ENCODE measurements at places on chromosomes 16 and 17. TPM values are rescaled to one million over a fixed set of nuclear protein-coding genes. Genes with fewer than 3 reads are reported as not detected.

- DNase-seq, result peak; percentile 20
Observed at GRCh38 chr16:56626685-56627084, 1.1 kb downstream of the MT1E start.

DNA sequence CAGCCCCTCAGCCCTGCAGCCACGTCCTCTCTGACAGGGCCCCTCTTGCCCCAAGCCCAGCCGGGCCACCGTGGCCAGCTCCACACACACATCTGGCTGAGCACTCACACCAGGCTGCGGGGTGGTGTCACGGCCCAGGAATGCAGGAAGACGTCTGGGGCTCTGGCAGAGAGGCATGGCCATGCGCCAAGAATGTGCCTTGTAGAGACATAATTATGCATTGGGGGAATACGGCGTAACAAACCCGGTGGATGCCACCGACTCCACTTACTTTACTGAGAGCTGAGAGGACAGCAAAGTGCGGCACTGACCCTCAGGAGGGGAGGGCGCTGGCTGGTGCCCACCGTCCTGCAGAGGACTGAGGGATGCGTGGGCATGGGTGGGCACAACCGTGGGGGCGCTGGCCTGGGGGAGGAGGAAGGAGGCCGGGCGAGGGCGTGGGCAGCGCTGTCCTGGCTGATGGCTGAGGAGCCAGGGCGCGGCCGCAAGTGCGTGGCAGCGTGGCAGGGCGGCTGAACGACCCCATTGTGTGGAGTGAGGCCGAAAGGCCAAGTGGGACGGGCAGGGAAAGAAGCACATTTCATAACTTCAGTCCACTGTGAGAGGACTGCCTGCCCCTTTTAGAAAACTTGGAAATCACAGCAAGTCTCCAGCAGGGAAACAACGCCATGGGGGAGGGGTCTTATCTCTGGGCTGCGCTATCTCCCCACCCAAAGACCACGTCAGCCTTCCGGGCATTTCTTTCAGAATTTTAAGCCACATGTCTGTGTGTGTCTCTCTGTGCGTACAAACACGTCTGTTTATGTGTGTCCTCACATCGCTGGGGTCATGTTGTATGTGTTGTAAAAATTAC lies 30.6 kb downstream of the METRNL start:
- DNase-seq, result peak; percentile 99

GRCh38 chr17:9979463-9979995 lies 74.5 kb upstream of the RCVRN start:
- DNase-seq, result no peak

DNA sequence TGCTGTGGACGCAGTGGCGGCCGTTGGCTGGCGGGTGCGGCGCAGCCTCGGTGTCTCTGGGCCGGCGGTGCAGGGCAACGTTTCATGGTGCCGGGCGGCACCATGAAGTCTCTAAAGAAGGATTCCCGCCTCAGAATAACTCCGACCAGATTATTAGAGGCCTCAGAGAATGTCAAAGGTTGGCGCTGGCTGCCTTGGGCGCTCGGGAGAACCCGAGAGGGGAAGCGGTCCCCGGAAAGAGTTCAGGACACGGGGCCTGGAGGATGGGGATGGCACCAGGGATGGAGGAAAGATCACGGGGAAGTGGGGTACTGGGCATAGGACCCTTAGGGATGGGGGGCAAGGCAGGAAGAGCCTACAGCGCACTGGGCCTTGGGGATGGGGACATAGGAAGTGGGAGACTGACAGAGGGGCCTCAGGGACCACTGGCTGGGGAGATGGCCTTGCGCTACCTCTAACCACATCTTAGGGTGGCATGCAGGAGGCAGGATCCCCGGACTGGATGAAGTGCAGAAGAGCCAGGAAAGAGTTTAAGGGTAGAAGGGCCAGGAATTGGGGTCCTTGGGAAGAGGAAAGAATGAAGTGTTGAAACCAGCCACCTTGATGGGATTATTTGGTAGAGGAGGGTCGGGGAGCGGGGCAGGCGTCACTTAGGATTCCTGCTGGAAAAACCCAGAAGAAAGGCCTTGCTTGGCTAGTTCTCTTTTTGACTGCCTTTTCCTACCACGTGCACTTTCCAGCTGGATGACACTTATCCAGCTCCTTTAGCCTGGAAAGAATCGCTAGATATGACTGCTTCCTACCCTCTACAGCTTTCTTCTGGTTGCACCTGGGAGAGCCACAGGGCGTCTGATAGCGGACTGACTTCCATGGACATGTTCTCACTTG lies 578 bp downstream of the MYCBPAP start:
- DNase-seq, result no peak

GRCh38 chr17:4110152-4110551 lies 32.7 kb downstream of the ZZEF1 start:
- DNase-seq, result no peak

DNA sequence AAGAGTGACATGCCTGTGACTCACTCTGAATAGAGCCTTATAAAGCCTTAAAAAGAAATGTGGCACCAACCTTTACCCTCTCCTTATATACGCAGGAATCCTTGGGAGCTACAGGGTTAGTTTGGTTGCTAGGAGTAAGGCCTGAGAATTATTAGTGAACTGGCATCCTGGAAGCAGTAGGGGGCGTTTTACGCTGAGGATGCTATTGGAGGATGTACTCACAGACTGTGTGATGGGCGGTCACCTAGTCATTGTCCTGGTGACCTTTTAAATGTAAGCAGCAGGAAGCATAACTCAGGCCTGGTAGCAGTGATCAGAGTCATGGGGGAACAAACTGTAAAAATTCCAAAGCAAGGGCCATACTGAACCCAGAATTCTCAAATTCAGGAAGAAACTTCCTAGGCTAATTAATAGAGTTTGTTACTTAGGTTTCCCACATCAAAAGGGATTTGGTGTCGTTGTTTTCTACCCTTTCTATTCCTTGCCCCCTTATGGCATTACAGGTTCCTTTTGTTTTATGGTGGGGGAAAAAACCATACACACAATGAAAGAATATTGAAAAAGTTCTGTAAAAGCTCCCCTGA lies 153.8 kb downstream of the SNX11 start:
- no peak for DNase-seq

DNA sequence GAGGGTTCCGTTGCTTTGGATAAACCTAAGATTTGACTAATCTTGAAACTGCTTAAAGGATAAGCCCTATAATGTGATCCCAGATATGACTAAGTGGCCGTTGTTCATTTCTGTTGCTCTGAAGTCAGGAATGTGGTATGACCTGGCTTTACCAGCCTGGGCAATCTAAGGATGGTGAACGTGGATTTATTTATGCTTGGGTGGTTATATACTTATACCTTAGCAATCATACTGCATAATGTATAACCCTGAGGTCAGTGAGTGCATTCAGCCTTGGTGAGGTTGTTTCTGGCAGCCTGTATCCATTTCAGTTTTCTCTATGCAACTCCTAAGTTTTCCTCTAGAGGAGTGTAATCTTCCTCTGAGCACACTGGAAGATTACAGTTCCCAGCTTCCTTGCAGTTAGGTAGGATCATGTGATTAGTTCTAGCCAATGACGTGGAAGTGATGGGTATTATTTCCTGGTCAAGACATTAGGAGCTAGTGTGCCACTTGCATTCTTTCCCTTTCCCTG lies 41.9 kb downstream of the FTO start:
- DNase-seq, result no peak

GRCh38 chr16:22898874-22899348 lies 84.9 kb downstream of the HS3ST2 start:
- peak; percentile 10 for DNase-seq

GRCh38 chr16:13956635-13957196 lies 36.8 kb downstream of the ERCC4 start:
- peak; percentile 37 for DNase-seq

- DNase-seq, result no peak
Observed at GRCh38 chr16:81556715-81557284, 112.2 kb downstream of the CMIP start.

GRCh38 chr16:10760858-10761257 lies 17.2 kb downstream of the NUBP1 start:
- no peak for DNase-seq

DNA sequence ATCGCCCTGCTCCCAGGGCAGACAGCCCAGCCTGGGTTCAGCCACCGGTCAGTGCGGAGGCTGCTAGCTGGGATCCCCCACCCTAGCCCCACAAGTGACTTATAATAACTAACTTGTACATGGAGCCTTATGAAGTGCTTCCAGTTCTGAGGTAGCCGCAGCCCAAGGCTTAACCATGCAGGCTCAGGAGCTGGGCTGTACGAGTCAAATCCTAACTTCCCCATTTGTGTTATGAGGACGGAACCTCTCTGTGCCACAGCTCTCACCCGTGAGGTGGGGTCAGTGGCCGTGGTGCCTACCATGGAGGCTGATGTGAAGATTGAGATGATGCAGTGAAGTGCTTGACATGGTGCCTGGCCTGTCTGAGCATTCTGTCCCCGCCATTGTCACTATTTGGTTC lies 27.8 kb upstream of the GOSR2 start:
- DNase-seq, result no peak

- peak; percentile 4 for DNase-seq
Observed at GRCh38 chr17:2952174-2952845, 111.1 kb downstream of the OR1D5 start.

DNA sequence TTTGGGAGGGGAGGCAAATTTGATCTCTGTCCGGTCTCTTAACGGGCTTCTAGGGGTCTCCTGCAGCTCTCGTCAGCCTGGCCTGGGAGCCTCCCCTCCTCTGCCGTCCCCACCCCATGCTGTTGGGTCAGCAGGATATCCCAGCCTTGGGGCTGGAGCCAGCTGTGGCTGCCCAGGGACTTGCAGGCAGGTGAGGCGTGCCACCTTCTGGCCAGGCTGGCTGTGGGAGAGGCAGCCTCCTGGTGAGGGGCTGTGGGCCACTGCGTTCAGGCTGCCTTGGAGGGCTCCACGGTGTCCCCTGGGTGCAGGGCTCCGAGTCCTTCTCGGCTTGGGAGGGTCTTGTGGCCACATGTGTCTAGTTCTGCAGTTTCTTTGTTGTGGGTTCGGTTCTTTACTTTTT lies 34.6 kb downstream of the TBCD start:
- DNase-seq, result no peak

- peak; percentile 18 for DNase-seq
Observed at GRCh38 chr16:28538733-28539596, at the start of gene NUPR1. TSS of gene NUPR1 (minus strand) at chr16:28538974. CDS start at chr16:28538907, 67 bp downstream.

DNA sequence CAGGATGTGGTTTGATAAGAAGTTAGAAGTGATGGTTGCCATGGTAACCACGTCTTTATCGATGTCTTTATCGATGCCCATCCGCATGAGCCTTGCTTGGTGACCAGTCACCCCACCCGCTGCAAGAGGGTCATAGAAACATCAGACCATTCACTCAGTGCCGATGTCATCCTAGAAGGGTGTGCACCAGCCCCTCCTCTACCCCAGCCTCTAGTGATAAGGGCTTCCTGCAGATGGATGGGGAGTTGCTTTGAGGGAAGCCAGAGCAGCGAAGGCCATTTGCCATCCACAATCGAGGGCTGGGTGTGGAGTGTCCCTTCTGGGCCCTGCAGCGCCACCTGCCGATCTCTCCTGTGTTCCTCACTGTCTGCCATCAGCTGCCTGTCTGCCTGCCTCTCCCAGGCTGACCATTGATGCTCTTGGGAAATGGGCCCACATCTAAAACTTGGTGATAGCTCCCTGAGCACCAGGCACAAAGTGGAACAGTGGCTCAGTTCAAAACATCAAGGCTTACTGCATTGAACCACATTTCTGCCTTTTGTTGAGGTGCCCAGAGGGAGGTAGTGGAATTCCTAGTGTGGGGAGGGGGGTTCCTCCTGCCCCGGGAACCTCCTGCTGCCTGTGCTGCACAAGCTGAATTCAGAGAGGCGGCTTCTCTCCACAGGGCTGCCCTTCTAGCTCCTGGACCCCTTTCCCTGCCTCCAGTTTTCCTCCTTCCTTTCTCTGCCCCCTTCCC lies 8.9 kb downstream of the CALB2 start:
- DNase-seq, result peak; percentile 25

DNA sequence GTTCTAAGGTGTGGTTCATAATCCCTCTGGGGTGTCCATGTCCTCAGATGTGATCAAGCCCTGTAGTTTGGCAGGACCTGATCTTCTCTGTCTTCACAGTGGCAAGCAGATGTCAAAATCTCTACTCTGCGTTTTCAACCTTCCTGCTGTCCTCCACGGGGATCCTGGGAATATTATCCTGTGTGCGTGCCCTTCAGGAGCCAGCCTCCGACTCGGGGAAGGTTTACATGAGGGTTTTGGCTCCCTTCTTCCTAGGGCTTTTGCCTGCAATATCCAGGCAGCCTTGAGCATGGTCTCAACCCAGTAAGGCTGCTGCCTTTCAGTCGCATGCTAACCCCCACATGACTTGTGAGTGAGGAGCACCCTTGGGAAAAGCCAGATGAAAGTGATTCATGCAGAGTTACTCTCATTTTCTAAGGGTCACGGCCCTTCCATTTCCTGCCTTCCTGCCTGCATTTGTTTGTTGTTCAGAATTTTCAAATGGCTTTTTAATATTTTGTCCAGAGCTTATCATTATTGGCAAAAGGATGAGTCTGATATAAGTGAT lies 202.2 kb upstream of the CHMP6 start:
- peak; percentile 91 for DNase-seq

DNA sequence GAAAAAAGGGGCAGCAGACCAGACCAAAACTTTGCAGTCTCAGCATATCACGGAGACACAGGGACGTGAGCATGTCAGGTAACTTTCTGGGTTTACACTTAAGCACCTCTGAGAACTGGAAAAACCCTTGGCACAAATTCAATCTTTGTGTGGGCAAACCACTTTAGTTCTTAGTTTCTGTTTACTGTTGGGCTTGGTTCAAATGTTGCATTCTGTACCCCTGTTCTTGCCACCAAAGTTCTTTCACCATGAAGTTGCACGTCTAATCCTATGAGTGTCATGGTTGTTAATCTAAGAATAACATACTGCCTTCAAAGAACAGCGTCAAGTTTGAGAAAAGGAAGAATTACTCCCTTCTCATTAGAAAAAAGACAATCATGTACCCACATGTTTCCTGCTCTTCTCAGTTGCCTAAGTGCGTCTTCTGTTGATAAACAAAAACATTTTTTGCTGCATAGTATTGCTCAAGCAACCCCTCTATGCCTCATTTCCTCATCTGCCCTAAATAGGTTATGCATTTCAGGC lies 11.6 kb downstream of the KRT33A start:
- DNase-seq, result peak; percentile 32

- no peak for DNase-seq
Observed at GRCh38 chr17:79836972-79837887, 2.0 kb downstream of the CBX4 start.

- no peak for DNase-seq
Observed at GRCh38 chr17:49577650-49577934, 1.9 kb downstream of the NXPH3 start.

GRCh38 chr16:80536238-80536637 lies 4.6 kb upstream of the DYNLRB2 start:
- DNase-seq, result no peak

The MYL4 gene
- total RNA-seq, result 2.2 TPM

The SSTR5 gene
- not detected for total RNA-seq

The HCRT gene
- total RNA-seq, result not detected

The RCVRN gene
- total RNA-seq, result not detected

The ZG16B gene
- 0.53 TPM for total RNA-seq

Measured in SJSA1 (cell line).